ENCODE measurements at places on chromosomes 1 and 21.
A peak's percentile ranks its signal among the peaks of the same experiment; 100 is the strongest.

DNA sequence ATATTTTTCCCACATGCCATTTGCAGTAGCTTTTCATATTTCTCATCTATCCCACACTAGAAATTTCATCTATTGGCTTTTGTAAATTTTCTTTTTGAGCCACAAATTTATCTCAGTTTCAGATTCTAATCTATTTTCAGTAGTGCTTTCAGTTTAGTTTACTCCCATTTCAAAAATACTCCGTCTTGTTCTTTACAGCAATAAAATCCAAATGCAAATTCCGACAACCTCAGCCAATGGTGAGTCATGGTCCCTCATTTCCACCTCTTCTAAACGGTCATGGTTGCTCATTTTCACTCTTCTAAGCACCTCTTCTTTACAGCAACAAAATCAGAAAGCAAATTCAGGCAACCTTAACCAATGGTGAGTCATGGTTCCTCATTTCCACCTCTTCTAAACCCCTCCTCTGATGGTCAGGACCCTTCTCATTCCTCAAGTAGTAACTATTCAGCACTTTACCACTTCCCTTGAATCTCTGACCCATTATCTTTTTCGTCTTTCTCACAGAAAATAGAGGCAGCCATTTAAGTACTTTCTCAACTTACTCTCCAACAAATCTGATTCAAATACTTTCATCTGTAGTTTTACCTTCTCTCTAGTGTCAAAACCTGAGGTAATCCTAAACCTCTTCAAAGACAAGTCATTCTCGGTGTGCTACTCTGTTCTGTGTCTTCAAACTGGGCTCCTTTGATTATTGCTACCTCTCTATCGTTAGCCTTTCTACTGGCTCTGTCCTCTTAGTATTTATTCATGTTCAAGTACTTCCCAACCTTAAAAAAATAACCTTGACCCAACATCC lies 34.4 kb downstream of the C21orf91 start:
- no peak for DNase-seq

DNA sequence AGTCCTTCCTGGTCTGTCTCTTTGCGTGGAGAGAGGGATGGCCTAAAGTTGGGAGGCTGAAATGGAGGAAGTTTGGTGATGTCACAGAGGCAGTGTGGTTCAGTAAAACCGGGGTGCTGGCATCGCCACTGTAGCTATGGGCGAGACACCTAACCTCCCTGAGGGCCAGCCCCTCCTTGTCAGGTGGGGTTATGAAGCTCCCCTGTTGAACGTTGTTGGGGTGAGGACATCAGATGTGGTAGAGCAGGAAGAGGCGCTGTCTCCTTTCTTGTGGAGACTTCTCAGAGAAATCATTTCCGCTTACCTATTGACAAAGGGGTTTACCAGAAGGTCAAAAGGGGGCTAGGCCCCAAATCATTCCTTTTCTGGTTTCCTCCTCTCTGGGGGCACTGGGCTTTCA lies 294.7 kb downstream of the SIPA1L2 start:
- no peak for DNase-seq

GRCh38 chr1:96116731-96117130 lies 604.9 kb upstream of the PTBP2 start:
- no peak for DNase-seq

GRCh38 chr1:227391211-227391610 lies 72.9 kb upstream of the CDC42BPA start:
- DNase-seq = no peak

GRCh38 chr1:228935198-228935663 lies 200.0 kb downstream of the RHOU start:
- no peak for DNase-seq

GRCh38 chr1:193181985-193182384 lies 4.4 kb downstream of the B3GALT2 start:
- DNase-seq = no peak

DNA sequence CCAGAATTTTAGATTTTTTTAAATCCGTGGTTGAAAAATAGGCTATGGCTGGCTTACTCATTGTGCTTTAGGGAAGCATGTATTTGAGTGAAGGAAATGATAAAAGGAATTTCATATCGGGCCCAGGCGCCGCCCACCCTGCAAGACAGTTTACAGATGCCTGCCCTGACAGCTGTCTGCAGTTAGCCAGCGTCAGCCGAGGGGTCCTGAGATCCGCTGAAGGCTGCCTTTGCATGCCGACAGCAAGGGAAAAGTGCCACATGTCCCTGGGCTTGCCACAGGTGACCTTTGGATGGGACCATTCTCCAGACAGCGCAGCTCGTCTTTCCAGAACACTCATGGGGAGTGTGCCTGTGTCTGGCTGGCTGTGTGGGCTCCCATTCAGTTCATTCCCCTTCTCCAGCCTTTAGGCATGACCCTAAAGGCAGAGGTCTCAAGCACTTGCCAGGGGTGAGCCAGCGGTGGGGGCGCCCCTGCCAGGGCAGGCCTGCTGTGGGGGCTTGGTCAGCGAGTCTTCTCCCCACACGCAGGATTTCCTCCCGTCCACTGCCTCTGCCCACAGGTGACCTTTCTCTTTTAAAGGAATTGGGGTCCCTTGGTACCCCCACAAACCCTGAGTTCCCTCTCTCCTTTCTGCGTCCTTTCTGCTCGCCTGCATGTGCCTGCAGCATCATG lies 46.1 kb upstream of the TRAPPC10 start:
- DNase-seq = no peak

GRCh38 chr21:29751473-29752185 lies 188.2 kb downstream of the GRIK1 start:
- no peak for DNase-seq

- no peak for DNase-seq
Measured at GRCh38 chr1:229035054-229035747, 235.7 kb upstream of the RAB4A start.

- no peak for DNase-seq
Measured at GRCh38 chr1:192539297-192540092, 36.1 kb upstream of the RGS1 start.

DNA sequence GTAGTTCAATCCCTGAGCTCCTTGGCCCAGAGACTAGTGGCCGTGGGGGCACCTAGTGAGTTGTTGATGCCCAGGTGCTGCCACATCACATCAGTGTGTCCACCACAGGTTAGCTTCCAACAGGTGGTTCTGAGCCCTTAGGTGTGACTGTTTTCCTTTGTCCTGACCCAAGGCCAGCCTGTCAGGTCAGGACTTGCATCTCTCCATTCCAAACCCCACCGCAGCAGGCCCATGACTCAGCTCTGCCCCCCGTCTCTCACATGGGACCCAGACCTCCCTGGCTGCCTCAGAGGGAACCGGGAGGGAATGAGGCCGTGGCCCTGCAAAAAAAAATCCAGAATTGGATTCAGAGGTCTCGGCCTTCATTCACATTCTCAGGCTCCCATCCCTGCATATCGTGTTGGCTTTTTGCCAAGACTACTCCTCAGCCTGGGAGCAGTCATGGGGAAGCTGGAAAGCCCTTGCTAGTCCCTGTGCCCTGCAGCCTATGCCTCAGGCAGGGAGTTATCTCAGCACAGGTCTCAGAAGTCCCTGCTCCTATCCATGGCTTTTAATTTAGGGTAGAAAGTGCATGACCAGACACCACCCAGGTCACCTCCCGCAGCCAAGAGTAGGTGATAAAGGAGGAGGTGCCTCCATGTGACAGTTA lies 7.2 kb downstream of the INAVA start:
- no peak for DNase-seq

- no peak for DNase-seq
Measured at GRCh38 chr1:163076446-163076845, 7.3 kb downstream of the RGS4 start.

DNA sequence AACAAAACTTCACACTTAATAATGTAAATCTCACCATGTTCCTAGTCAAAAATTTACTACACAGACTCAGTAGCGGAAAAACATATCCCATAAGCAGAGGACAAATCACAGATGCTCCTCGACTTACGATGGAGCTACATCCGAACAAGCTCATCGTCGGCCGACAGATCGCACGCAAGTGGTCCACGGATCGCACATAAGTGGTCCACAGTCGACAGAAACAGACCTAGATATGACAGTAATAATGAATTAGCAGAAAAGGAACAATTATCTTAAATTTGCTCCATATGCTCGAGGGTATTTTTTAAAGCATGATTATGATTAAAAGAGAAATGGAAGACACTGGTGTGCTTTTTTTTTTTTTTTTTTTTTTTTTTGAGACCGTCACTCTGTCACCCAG lies 36.3 kb downstream of the WDR4 start:
- peak; percentile 21 for DNase-seq

- DNase-seq = no peak
Measured at GRCh38 chr1:118890851-118891384, 97.2 kb downstream of the TBX15 start.

- DNase-seq = no peak
Measured at GRCh38 chr1:53982763-53983104, 35.3 kb downstream of the LDLRAD1 start.

GRCh38 chr1:206067486-206068227 lies 14.7 kb downstream of the RHEX start:
- peak; percentile 72 for DNase-seq

DNA sequence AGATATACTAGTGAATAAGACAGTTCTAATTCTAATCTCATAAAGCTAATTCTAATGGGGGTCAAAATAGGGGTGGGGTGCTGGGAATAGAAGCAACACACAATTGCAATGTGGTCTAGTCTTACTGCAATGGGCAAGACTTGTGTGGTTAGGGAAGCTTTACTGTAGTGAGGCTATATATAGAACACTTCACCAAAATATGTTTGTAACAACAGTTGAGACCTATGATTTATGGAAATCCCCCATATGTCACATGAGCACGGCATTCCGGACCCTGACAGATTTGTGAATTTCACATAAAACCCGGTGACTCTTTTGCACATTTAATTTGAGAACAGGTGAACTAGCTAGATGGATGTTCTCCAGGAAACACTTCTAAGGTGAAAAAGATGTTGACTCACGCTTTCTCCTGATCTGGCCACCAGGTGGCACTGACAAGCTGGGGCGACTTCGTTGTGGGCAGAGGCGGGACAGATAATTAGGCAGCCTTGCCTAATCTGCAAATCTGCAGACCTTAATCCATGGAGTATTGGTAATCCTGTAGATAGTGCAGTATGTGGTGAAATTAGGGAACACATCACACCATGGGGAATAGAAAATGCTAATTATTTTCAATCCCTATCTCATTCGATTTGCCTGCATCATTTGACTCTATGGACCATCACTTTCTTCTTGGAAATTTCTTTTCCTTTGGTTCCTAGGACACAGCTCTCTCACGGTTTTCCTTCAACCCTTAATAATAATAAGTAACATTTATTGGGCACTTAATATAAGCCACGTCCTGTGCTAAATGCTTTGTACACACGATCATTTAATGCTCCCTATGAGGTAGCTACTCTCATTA lies 37.7 kb downstream of the KIAA0040 start:
- peak; percentile 75 for DNase-seq

DNA sequence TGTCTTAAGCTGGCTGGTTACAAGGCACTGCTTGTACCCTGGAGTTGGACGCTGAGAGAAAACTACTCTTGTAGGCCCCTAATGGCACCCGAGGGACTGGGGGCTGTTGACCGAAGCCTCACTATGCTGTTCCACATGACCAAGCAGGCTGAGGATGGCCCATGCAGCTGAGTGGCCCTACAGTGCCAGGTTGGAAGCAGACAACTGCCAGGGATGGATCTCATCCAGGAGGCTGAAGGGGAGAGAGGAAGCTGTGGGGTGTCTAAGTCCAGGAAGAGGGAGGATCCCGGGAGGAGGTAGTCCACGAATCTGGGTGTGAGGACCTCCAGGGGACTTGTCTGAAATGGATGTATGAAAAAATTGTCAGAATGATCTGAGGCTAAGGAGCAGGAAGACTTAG lies 45.8 kb downstream of the FOXD2 start:
- DNase-seq = no peak

Data from left lobe of liver (tissue), 2 donors.